ENCODE measurements at places on chromosomes 2 and 18.

- no peak for DNase-seq
Measured at GRCh38 chr18:74377776-74378175, 62.1 kb downstream of the C18orf63 start.

GRCh38 chr2:222450021-222450420, 25.7 kb downstream of the SGPP2 start:
- DNase-seq, result no peak

DNA sequence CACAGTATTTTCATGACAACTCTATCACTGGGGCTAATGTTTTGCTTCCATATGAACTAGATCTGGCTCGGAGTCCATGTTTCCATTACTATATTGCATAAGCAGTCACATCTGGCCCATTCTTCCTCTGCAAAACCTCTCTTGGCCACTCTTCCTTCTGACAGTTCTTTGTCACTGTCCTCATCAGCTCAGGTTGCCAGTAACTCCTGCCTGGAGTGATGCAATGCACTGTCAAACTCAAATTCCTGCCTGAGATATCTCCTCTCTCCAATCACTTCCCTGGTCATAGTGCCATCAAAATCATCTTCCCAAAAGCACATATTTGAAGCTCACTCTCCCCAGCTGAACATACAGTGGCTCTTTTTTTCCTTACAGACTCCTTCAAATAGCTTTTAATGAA, 66.1 kb downstream of the COLEC12 start:
- DNase-seq, result no peak

- DNase-seq, result no peak
Measured at GRCh38 chr2:88024509-88024908, 8.2 kb upstream of the RNU2-63P start.

DNA sequence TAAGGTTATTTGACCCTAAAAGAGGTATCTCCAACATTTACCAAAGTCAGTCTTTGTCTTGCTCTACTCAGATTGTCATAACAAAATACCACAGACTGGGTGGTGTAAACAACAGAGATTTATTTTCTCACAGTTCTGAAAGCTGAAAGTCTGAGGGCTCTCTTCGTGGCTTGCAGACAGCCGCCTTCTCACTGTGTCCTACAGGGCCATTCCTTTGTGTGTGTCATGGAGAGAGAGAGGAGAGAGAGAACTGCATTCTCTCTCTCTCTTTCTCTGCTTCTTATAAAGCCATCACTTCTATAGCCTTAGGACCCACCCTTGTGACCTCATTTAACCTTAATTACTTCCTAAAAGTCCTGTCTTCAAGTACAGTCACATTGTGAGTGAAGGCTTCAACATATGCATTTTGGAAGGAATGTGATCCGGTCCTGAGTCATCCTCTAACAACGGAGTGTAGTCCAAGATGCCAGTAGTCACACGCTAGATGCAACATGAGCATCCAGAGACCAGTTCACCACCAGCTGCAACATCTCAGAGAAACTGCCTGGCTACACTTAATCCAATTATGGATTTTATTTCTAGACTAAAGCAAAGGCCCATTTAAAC, 130.2 kb downstream of the CD226 start:
- DNase-seq, result no peak

DNA sequence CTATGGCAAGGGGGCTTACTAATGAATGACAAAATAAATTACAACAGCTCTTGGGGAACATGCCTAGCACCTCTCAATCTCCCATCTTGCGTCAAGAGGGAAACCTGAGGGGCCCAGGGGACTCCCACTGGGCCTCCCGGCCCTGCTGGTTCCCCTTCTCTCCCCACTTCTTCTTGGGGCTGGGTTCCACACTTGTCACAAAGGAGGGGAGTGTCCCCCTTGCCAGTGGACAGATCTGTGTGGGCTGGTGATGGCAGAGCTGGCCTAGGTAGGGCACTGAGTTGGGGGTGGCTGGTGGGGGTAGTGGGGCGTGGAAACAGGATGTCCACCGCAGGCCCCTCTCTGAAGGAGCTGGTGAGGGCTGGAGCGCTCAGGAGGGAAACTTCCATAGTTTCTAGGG, 184.0 kb upstream of the HAAO start:
- DNase-seq, result no peak

- no peak for DNase-seq
Measured at GRCh38 chr2:42124011-42124785, 45.0 kb upstream of the EML4 start.

GRCh38 chr2:240788482-240788881, 31.5 kb downstream of the KIF1A start:
- DNase-seq, result no peak

DNA sequence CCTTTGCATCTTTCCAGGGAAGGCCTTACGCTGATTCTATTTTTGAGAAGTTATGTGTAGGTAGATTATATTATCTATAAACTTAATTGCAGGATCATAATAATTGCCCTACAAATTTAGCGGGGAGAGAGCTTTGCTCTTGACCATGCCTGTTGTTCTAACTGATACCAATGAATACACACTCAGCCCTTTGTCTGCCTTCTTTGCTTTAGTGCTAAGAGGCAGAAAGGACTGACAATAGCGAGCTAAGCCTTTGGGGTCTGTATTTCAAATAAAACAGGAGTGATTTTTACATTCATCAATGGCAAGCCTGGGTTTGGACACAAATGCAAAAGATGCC, 115.3 kb upstream of the STON1 start:
- no peak for DNase-seq

DNA sequence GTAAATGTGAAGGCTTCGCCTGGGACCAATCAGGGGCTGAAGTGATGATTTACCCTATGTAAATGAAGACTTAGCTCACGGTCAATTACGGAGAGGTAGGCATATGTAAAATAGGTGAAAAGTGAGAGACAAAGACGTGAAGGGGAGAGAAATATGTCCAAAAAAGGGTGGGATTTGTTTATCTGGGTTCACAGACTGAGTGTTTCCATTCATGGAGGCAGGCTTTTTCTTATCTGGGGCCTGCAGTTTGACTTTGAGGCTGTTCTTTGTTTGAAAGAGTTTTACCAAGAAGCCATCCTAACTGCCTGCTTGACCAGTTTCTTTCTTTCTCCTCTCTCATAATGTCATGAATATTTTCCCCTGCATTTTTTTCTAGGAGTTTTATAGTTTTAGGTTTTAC, 202.7 kb downstream of the NYAP2 start:
- no peak for DNase-seq

GRCh38 chr18:44920441-44920840, 239.8 kb downstream of the SETBP1 start:
- DNase-seq, result no peak

GRCh38 chr2:23291239-23291638, 93.7 kb upstream of the KLHL29 start:
- DNase-seq, result no peak

DNA sequence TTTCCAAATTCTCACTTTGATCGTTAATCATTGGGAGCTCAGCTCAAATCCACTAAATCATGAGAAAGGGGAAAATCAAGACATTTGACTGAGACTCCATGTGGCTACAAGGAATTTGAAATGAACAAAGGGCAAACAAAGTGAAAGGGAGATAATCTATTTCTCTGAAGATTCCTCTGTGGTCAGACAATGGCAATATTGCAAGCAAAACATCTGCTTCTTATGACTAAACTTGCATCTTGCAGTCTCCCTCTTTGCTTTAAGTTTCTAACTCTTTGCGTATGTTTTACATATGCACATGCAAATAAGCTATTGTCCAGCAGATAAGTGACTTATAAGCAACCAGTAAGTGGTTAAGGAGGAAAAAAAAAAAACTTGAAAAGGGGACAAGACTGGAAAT, 299.1 kb upstream of the NXPH2 start:
- no peak for DNase-seq

DNA sequence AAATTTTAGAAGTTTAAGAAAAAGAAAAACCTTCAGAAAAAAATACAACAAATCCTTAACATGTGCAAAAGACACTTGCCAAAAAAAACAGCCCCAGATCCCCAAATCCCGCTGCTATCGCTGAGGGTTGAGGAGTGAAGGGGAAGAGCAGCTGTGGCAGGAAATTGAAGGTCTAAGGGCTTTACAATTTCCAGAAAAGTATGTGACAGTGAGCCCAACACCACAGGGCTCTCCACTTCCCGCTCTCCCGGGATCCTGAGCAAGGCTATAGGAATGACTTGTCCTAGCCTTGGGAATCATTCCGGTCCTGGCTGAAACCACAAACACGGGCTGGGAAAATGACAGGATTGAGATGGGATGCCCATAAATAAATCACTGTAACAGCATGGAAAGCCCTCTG, 191.4 kb downstream of the TMEM163 start:
- DNase-seq, result no peak

DNA sequence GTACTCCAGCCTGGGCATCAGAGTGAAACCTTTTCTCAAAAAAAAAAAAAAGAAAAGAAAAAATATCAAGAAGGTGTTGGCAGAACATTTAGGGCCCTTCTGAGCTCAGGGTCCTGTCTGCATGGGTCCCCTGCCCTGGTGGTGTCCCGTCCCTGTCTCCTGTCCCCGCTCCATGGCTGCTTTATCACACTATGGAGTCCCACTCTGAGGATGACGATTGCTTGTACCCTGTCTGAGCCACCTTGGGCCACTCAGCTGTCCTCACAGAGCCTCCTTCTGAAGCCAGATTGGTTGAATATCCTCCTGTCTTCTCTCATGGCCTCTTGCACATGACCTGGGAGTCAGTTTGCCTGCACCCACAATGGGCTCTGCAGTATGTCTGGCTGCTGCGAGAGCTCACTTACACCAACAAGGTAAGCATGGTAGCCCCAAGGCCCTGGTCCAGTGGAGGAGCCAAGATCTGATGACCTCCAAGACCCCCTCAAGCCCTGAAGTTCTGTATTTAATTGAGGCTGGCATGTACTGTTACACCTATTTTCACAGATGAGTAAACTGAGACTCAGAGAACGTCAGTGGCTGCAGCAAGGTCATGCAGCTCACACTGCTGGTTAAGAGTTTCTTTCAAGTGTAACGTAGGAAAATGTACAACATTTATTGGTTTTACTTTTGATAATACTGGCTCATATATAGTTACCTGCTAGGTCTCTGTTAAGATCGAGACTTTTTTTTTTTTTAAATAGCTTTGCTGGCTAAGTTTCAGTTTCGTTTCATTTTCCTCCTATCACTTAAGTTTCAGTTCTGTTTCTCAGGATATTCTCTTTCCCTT, 16.9 kb upstream of the ZCCHC2 start:
- no peak for DNase-seq

DNA sequence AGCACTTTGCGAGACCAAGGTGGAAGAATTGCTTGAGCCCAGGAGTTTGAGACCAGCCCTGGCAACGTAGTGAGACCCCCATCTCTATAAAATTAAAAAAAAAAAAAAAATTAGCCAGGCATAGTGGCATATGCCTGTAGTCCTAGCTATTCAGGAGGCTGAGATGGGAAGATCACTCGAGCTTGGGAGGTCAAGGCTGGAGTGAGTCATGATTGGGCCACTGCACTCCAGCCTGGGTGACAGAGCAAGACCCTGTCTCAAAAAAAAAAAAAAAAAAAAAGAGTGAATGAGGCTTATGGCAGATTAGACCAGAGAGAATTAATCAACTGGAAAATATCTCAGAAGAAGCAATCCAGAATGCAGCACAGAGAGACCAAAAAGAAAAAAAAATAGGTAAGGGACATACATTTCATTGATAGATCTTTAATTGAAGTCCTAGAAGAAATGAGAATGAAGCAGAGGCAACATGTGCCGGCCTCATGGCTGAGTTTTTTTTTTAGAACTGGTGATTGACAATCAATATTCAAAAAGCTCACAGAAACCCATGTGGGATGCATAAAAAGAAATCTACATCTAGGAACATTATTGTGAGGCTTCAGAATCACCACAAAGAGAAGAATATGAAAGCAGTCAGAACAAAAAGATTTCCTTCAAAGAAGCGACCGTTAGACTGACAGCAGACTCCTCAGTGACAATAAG, 32.2 kb upstream of the ELAC1 start:
- no peak for DNase-seq

GRCh38 chr2:148255929-148256328, 235.0 kb downstream of the MBD5 start:
- no peak for DNase-seq

All from stimulated activated CD4-positive, alpha-beta T cell treated with anti-CD3 and anti-CD28 coated beads, TNF-alpha, amount 100 ng/mL, for 4 hours (primary cell).